ENCODE measurements at places on chromosomes 2 and 18. TPM values are rescaled to one million over a fixed set of nuclear protein-coding genes. Genes with fewer than 3 reads are reported as not detected.

DNA sequence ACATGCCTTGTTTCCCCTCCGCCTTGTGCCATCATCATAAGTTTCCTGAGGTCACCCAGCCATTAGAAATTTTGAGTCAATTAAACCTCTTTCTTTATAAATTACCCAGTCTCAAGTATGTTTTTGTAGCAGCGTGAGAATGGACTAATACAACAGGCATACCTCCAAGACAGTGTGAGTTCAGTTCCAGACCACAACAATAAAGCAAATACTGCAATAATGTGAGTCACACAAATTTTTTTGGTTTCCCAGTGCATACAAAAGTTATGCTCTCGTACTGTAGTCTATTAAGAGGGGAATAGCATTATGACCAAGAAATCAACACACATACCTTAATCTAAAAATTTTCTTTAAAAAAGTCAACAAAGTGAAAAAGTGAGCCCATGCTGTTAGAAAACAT is 217.2 kb downstream of the NR4A2 start:
- DNase-seq = no peak
- H3K4me3 ChIP-seq = no peak overlapping the region
- no peaks in the 10 kb centered on the region for H3K36me3 ChIP-seq

DNA sequence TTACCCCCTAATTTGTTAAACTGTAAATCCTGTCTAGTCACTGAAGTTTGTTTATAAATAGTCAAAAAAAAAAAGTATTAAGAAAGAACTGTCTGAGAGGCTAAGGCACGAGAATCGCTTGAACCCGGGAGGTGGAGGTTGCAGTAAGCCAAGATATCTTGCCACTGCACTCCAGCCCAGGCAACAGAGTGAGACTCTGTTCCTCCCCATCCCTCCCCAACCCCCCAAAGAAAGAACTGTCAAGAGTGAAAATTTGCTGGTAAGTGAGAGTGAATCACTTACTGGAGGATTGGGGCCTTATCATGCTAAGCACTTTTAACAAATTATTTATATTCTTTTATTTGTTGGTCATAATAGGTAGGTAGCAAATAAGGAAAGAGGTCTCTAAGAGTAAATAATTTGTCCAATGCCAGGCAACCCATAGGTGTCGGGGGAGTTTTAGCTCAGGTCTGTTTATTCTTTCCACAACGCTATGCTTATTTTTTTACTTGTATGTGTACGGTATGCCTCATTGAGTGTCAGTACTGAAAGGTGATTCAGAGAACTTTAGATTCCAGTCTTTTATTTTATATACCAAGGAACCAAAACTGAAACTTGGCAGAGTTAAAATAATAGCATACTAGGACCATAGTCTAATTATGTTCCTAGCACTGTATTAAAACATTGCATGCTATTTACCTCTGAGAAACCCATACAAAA is 2.5 kb downstream of the TAF4B start:
- H3K4me3 ChIP-seq = no peak overlapping the region
- no peaks in the 10 kb centered on the region for H3K27me3 ChIP-seq
- H3K4me1 ChIP-seq = peaks cover 16% of the 10 kb centered on the region
- H3K36me3 ChIP-seq = no peaks in the 10 kb centered on the region
- DNase-seq = no peak
- H3K27ac ChIP-seq = no peak overlapping the region

GRCh38 chr18:57767259-57768050 is 35.7 kb downstream of the ATP8B1 start:
- no peak for DNase-seq
- peaks cover 47% of the 10 kb centered on the region for H3K4me1 ChIP-seq
- H3K36me3 ChIP-seq = no peaks in the 10 kb centered on the region
- no peak overlapping the region for H3K27ac ChIP-seq
- no peaks in the 10 kb centered on the region for H3K27me3 ChIP-seq

GRCh38 chr18:2392446-2392845 is 178.9 kb downstream of the METTL4 start:
- no peak overlapping the region for H3K4me3 ChIP-seq
- H3K4me1 ChIP-seq = no peaks in the 10 kb centered on the region
- H3K36me3 ChIP-seq = no peaks in the 10 kb centered on the region
- no peaks in the 10 kb centered on the region for H3K27me3 ChIP-seq
- DNase-seq = no peak

DNA sequence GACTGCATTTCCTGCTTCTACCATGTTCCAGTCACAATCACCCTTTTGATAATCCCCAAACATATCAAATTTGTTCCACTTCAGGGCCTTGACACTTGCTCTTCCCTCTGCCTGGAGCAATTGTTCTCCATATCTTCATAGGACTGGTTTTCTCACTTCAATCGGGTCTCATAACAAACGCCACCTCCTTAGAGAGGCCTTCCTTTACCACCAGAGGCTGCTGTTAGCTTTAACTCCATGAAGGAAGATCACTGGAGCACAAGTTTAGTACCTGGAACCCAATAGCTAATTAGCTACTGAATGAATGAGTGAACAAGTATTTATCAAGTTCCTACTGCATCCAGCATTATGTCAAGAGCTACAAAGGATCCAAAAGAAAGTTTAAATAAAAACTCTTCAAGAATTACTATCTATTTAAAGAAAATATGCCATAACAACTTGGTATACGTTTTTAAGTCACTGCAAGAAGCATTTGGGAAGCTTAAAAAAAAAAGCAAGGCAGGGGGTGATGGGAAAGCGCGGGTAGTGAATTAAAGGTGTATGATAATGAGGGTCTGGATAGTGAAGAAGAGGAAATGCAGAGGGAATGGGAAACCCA is 58.8 kb downstream of the BAZ2B start:
- no peak overlapping the region for H3K4me3 ChIP-seq
- H3K27me3 ChIP-seq = no peaks in the 10 kb centered on the region
- H3K36me3 ChIP-seq = no peaks in the 10 kb centered on the region
- no peak overlapping the region for H3K27ac ChIP-seq

- no peak overlapping the region for H3K27ac ChIP-seq
- no peak overlapping the region for H3K4me3 ChIP-seq
- H3K36me3 ChIP-seq = no peaks in the 10 kb centered on the region
- DNase-seq = no peak
- no peaks in the 10 kb centered on the region for H3K4me1 ChIP-seq
Measured at GRCh38 chr2:170360546-170361089, 182.7 kb downstream of the MYO3B start.

DNA sequence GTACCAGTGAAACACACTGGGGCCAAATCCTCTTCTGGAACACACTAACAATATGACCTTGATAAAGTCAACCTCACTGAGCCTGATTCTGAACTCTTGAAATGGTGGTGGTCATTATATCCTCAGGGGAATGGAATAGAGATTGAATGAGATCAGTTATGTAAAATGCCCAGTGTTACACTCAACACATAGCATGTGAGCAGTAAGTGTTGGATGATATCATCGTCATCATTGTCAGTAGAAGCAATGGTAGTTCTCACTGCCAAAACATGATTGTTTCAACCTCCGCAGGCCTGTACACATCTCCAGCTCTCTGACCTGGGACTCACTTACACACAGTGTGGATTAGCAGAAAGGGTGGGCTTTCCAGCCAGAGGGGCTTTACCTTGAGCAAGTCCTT is 5.5 kb upstream of the ST8SIA3 start:
- no peak for DNase-seq
- peaks cover 29% of the 10 kb centered on the region for H3K27me3 ChIP-seq
- no peaks in the 10 kb centered on the region for H3K36me3 ChIP-seq
- no peak overlapping the region for H3K27ac ChIP-seq
- no peak overlapping the region for H3K4me3 ChIP-seq

GRCh38 chr2:32108111-32108510 is 44.8 kb downstream of the SPAST start:
- no peak overlapping the region for H3K27ac ChIP-seq
- H3K4me1 ChIP-seq = no peaks in the 10 kb centered on the region
- H3K4me3 ChIP-seq = no peak overlapping the region
- no peak for DNase-seq

DNA sequence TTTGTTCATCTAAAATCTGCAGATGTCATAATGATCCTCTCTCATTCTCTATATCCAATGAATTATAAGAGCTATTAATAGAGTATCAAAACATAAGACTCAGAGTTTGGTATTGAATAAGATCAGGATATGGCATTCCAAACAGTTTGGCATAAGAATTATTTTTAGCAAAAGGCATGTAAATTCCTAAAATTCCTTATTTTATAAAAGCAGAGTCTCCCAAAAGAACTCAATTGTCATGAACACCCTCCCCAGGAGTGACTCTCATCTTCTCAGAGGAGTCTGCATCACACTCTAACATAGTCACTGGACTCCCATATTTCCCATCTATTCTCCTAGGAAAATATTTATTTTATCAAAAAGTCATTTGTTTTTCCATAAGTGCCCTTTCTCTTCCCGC is 1710.2 kb upstream of the SLC39A10 start:
- no peak for DNase-seq
- H3K27me3 ChIP-seq = no peaks in the 10 kb centered on the region
- H3K4me1 ChIP-seq = no peaks in the 10 kb centered on the region
- H3K36me3 ChIP-seq = no peaks in the 10 kb centered on the region
- H3K27ac ChIP-seq = no peak overlapping the region

- no peak overlapping the region for H3K4me3 ChIP-seq
- no peak for DNase-seq
- H3K27me3 ChIP-seq = no peaks in the 10 kb centered on the region
- no peak overlapping the region for H3K27ac ChIP-seq
- no peaks in the 10 kb centered on the region for H3K36me3 ChIP-seq
Measured at GRCh38 chr2:174603280-174603679, 5.7 kb upstream of the WIPF1 start.

DNA sequence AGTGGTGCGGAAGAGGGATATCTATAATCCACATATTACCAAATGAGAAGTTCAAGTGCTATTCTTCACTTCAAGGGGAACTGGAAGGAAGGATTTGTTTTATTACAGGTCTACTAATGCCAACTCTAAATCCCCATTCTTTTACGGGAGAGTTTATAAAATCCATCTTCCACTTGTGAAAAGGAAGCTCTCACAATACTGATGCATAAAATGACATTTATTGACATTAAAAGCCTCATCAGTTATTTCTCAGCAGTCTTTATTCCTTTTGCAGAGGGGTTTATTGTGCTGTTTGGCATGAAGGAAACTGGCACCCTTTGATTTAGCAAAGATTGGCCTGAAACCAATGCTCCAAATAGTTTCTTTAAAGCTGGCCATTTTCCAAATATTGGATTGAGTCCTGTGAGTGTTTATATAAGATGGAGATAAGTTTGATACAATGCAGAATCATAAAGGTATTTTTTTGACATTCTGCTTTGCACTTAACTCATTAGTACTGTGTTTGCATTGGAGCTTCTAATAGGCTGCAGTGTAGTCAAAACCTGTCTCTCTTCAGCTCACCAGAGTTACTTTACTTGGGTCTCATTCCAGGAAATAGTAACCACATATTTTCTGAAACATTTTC is 26.6 kb downstream of the LRP1B start:
- no peak for DNase-seq
- H3K27ac ChIP-seq = no peak overlapping the region

DNA sequence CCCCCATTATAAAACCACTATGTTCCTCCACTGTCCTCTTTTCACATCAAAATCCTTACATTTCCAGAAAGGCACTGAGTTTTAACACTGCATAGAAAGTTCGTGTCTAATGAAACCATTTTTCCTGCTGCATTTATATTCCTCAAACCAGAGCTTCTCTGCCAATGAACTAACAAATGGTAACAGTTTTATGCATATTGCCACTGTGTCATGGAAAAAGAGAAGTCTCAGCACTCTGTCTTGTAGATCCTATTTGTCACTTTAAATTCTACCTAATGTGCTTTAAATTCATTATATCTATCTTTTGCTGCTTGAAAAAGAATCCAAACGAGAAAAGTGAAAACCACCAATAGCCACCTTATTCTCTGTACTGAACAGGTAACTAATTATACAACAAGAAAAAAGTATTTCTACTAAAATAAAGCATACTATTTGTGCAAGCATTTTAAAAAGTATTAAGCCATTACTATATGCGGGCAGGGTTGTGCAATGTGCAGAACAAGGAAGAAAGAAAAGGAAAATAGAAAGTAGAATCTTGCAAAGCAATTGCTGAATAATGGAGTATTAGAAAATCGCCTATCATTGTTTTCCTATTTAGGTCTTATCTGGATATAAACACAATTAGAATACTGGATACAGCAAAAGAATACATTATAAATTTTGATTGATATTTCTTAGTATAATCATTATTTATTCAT is 328.9 kb downstream of the ZEB2 start:
- DNase-seq = no peak
- H3K27ac ChIP-seq = no peak overlapping the region
- no peaks in the 10 kb centered on the region for H3K4me1 ChIP-seq

PAX8 gene
- total RNA-seq = 1.2 TPM

Data from lower lobe of right lung (tissue), 2 donors.